ENCODE measurements at places on chromosomes 2 and 18. TPM values are rescaled to one million over a fixed set of nuclear protein-coding genes. Genes with fewer than 3 reads are reported as not detected.

GRCh38 chr2:237864444-237864931 is 5.1 kb downstream of the RAMP1 start:
- no peak for DNase-seq

GRCh38 chr2:27323596-27324285 is 844 bp upstream of the MPV17 start:
- DNase-seq, result no peak

GRCh38 chr2:189601043-189601442 is 20.5 kb upstream of the SLC40A1 start:
- DNase-seq, result no peak

Gene ANKRD62
- total RNA-seq, result not detected

Gene DUSP19
- total RNA-seq, result 11.4 TPM

DNA sequence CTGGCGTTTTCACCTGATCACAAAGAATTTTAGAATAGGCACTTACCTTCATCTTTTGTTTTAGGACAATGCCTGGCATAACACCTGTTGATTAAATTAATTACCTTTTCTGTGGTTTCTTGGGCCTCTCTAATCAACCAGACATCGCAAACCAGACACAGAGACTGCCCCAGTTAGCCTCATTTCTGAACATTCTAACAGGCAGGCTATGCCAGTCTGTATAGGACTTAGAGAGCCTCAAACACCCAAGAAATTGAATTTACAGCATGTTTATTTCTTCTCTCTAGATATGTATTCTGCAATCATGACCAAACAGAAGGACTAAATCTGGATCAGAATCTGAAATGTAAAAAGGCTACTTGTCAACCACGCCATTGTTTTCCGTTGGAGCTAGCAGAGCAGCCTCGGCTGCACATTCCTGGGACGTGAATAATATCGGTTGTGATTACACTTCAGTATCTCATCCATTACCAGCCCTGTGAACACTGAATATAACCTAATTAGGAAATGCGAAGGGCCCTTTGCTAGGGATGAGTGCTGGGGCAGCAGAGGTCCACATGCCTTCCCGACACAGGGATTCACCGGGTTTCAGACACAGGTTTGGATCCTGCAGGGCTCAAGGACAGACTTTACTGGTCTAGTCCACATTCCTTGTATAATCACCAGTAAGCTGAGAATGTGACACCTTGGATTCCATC is 17.5 kb upstream of the CDC42EP3 start:
- DNase-seq, result no peak

GRCh38 chr2:45771261-45771660 is 119.8 kb downstream of the PRKCE start:
- DNase-seq, result peak; percentile 70

Gene BOK
- total RNA-seq, result 2.4 TPM

GRCh38 chr2:65742977-65743376 is 310.6 kb upstream of the SPRED2 start:
- DNase-seq, result no peak

- no peak for DNase-seq
Measured at GRCh38 chr2:29587402-29588190, 333.8 kb downstream of the ALK start.

- DNase-seq, result no peak
Measured at GRCh38 chr18:74914648-74915047, 294.3 kb downstream of the PTGR3 start.

Gene SALL3
- 0.36 TPM for total RNA-seq

- no peak for DNase-seq
Measured at GRCh38 chr2:13638181-13638580, 921.4 kb downstream of the TRIB2 start.

Gene SPC25
- 0.60 TPM for total RNA-seq

GRCh38 chr18:37122877-37123276 is 293.9 kb downstream of the KIAA1328 start:
- DNase-seq, result no peak

DNA sequence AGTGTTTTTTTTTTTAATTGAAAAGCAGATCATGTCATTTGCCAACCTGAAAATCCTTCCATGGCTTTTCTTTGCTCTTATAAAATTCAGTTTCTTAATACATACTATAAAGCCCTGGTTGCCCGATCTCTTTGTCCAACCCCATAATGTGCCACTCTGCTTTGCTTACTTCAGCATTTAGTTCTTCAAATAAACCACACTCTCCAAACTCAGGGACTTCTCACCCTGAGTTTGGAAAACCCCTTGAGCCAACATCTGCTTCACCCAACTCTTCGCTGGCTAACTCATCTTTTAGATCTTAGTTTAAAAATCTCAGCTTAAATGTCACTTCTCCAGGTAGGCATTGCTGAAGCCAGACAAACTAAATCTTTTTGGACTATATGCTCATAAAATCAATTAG is 1.3 kb upstream of the STAT1 start:
- DNase-seq, result no peak

- no peak for DNase-seq
Measured at GRCh38 chr18:63477968-63478367, 1.2 kb downstream of the SERPINB5 start.

DNA sequence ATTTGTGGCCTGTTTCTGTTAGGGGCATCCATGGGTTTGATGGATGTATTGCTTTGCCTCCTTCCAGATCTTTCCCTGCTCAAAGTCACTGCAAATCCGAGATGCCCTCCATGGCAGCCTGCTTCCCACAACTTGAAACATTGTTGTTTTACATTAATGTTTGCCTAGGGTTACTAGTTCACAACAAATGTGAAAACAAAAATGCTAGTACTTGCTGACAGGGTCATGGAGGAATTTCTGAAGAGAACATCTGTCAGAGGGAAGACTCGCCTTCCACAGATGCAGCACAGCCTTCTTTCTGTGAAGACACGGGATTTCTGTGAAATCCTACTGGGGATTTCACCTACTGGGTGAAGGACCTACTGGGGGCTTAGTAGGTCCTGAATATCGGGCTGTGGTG is 260.0 kb upstream of the FN1 start:
- DNase-seq, result no peak

DNA sequence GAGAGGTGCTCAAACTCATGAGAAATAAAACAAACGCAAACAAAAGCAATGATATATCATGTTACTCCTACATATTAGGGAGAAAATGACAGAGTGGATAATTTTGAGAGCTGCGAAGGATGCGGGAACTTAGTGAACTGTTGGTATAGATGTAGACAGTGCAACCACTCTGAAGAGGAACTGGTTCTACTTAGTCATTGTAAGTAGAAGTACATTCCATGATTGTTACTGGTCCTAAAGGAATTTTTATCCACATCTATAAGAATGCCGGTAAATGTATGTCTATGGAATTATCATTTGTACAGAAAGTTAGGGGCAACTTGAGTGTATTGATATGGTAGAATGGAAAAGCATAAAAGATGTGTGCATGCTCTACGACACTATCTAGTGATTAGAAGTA is 1238.4 kb downstream of the LRP1B start:
- no peak for DNase-seq

Gene PDE1A
- total RNA-seq, result 17.3 TPM

DNA sequence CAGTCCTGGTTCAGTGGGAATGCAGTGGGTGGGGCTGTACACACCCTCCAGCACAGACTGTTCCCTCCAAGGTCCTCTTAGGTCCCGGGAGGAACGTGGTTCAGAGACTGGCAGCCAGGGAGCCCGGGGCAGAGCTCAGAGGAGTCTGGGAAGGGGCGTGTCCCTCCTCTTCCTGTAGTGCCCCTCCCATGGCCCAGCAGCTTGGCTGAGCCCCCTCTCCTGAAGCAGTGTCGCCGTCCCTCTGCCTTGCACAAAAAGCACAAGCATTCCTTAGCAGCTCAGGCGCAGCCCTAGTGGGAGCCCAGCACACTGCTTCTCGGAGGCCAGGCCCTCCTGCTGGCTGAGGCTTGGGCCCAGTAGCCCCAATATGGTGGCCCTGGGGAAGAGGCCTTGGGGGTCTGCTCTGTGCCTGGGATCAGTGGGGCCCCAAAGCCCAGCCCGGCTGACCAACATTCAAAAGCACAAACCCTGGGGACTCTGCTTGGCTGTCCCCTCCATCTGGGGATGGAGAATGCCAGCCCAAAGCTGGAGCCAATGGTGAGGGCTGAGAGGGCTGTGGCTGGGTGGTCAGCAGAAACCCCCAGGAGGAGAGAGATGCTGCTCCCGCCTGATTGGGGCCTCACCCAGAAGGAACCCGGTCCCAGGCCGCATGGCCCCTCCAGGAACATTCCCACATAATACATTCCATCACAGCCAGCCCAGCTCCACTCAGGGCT is 17.5 kb upstream of the FAHD2A start:
- peak; percentile 43 for DNase-seq

- peak; percentile 36 for DNase-seq
Measured at GRCh38 chr2:190974629-190975361, 39.2 kb downstream of the STAT1 start.

DNA sequence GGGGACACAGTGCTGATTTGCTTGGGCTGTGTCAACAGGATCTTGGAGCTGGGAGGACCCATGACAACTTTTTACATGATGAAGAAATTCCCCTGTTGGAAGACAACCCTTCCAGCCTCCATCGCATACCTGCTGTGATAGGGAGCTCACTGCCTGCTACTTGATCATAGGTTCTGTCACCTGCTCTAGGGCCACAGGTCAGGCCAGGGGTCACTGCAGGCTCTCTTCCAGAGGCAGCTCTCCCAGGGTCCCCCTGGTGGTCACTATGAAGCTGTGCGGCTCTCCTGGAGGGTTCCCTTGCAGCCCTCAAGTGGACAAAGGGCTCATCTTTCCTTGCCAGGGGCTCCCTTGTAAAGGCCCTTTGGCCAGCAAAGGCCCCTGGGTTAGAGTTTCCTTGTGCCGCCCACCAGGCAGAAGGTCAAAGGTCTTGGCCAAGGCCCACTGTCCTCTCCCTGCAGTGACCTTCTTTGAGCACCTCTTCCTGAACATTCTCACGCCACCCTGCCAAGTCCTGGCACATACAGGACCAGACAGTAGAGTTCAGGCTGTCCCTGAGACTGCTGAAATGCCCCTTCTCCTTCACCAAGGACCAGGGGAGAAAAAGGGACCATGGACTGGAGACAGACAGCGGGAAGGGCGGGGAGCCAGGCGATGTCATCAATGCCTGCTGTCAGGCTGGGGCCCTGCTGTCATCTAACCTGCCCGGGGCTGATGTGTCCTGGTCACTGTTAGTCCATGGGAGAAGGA is 345.1 kb downstream of the DYSF start:
- DNase-seq, result no peak

Gene FAM237A
- total RNA-seq, result not detected

Gene CYP27C1
- total RNA-seq, result 0.11 TPM

GRCh38 chr2:46045888-46046287 is 251.3 kb upstream of the EPAS1 start:
- no peak for DNase-seq

DNA sequence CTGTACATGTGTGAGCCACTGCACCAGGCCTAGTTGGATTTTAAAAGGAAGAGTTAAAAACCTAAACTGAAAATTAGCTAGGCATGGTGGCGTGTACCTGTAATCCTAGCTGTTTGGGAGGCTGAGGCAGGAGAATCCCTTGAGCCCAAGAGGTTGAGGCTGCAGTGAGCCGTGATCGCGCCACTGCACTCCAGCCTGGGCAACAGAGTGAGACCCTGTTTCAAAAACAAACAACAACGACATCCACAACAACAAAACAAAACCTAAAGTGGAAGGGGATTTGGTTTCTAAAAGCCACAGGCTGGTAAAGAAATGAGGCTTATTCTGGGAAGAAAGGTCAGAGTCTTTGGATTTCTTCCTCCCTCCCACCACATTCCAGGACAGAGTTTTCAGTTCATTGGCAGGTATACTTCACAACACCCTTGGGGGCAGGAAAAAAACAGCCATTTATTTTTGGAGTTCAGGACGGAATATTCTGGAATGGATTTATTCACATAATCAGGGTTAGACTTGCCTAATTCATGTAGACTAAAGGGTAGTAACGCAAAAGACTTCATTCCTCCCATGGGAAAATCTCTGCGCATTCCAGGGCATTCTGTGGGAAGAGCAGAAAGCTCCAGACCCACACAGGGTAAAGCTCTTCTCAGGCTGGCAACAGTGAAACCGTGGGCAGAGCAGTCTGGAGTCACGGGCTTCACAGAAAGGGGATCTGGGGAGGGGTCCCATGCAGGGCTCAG is 34.9 kb downstream of the TEX44 start:
- no peak for DNase-seq

- no peak for DNase-seq
Measured at GRCh38 chr2:159290289-159290907, 3.9 kb upstream of the WDSUB1 start.

Gene PLEKHH2
- total RNA-seq, result 1.3 TPM

- DNase-seq, result no peak
Measured at GRCh38 chr18:78699499-78699898, 280.1 kb upstream of the SALL3 start.

DNA sequence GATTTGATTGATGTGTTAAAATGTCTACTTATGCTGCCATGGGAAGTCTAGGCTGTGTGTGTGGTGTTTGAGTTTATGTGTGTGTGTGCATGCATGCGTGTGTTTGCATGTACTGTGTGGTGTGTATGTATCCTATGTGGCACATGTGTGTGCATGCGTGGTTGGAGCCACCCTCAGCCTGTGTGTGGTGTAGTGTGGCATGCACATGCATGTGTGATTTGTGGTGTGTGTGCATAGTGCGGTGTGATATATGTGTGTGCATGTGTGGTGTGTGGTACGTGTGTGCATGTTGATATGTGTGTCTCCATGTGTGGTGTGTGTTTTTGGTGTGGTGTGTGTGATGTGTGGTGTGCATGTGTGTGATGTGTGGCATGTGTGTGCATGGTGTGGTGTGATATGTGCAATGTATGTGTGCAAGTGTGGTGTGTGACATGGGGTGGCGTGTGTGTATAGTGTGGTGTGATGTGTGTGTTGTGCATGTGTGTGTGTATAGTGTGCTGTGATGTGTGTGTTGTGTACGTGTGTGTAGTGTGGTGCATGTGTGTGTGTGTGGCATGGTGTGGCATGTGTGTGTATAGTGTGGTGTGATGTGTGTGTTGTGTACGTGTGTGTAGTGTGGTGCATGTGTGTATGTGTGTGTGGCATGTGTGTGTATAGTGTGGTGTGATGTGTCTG is 66.6 kb upstream of the HDAC4 start:
- no peak for DNase-seq

Measured in left ventricle myocardium inferior (tissue), 1 donor.